ENCODE measurements at places on chromosomes 1 and 21.

DNA sequence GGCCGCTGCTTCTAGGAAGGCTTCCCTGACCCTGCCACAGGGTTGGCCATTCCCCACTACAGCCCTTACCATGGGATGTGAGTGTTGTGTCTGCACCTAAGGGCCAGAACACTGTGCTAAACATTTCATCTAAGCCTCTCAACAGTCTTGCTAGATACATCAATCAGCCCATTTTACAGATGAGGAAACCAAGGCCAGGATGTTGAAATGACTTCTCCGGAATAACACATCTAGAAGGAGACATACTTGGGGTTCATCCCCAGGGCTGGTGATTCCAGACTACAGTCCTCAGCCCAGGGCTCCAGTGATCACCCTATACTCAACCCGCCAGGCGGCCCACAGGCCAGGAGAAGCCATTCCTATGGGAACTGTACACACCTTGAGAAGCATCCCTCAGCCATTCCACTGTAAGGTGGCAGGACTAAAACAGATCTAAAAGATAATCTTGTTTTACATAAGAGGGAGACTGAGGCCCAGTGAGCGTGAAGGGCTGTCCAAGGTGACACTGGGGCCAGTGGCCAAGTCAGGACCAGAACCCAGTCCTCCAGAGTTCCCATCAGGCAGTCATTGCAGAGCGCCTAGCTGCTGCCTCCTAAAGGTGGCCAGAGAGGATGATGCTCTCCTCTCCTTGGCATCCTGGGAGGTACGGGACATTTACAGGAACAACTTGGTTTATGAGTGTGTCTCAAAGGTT, 119.5 kb downstream of the GLIS1 start:
- DNase-seq: no peak

DNA sequence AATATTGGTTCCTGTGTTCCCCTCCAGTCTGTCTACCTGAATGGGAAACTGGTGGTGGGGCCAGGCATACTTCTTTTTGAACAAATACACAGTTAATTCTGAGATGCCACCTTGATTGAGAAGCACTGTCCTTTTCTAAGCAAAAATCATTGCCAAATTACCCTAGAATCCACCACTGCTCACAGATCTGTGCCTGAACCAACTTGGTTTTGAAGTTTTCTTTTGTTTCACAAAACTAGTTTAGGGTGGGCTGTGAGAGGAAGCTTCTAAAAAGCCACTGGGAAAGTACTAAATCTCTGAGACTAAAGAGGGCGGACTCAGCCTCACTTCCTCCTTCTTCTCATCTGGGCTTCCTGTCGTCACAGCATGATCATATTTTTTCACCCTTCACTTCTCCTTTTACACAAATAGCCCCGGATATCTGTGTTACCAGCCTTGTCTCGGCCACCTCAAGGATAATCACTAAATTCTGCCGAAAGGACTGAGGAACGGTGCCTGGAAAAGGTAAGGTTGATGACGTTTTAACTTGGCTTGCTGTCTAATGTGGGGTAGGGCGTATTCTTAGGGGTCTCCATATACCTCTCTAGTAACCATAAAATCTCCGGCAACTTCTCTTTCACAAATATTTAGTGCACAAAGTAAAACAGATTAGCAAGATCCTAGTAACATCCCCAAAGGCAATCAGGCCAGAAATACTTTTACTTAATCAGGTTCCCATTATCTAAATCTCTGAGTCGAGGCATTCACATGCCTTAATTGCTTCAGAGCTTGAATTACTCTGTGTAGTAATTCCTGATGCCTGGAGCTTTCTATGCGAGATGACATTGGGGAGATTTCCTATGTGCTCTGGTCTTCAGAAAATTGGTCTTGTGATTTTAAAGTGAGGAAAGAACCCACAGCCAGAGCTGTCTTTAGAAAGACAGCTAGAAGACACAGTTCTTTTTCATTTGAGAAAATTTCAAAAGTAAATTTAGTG, at the start of gene CD53:
CD53 (plus strand) TSS at position 404 of the 976 bp plus-strand sequence. CDS start 18,261 bp downstream, outside the sequence.
- peak; percentile 33 for DNase-seq

GRCh38 chr1:43285269-43285990, at the start of gene C1orf210:
Gene C1orf210 (minus strand): TSS chr1:43285581. CDS start chr1:43283270, 2,311 bp downstream.
- DNase-seq: no peak

- DNase-seq: no peak
These were observed 43.9 kb upstream of the TACSTD2 start for GRCh38 chr1:58620926-58621325.

- no peak for DNase-seq
These were observed 12.1 kb upstream of the SGIP1 start for GRCh38 chr1:66521721-66522365.

GRCh38 chr1:58783090-58783992, 506 bp downstream of the JUN start:
- no peak for DNase-seq

- no peak for DNase-seq
These were observed 241.0 kb upstream of the NFIA start for GRCh38 chr1:60841116-60842046.

DNA sequence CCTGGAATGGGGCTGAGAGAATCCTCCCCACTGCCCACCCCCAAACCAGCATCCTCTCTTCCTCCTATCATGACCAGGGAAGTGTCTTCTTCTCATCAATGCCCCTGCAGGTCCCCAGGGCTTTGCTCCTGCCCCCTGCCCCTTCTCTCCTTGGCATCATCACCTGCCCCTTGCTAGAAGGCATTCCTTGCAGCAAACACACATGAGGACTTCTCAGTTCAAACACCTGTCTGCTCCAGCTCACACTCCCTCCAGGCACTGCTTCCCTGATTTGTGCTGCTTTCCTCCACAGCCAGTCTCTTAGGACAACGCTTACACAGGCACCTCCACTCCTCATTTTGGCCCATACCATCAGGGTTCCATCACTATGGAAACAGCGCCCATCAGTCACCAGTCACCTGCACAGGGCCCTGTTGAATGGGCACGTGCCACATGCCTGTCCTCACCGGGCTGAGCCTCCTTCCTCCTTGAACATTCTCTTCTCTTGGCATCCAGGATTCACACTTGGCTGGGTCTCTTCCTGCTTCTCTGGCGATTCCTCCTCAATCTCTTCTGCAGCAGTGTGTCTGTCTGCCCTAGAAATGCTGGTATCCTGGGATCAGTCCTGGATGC, 81.9 kb upstream of the EDN2 start:
- no peak for DNase-seq

DNA sequence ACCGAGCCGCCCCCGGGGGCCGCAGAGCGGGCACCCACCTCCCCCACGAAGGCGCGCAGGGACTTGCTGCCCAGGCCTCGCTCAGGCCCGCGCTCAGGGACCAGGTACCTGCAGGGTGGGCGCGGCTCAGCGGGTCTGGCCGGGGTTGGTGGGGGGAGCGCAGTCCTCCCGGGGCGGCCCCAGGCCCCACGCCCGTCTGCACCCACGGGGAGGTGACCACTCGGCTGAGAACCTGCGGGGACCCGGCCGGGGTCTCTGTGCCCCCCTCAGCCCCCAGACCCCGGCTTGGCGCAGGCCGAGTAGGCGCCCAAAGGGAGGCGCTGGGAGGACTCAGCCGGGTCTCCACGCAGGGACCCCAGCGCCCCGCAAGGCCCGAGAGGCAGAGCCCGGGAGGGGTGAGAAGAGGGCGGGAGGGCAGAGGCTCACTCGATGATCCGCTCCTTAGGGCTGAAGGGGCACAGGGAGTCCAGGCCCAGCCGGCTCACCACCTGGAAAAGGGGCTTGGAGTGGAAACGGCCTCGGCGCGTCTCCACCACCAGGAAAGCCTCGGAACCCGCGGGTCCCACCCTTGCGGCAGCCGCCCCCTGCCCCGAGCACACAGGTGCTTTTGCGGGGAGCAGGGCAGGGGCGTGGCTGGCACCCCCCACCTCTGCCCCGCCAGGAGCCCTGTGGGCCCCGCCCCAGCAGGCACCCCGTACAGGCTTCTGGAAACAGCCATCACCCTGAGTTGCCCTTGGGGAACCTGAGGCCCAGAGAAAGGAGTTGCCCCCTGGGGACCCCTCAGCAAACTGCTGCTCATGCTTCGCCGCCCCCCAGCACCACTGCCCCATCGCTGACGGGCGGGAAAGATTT, 9.3 kb downstream of the FTCD start:
- DNase-seq: no peak

GRCh38 chr21:42164064-42164789, 54.7 kb upstream of the ABCG1 start:
- peak; percentile 38 for DNase-seq

DNA sequence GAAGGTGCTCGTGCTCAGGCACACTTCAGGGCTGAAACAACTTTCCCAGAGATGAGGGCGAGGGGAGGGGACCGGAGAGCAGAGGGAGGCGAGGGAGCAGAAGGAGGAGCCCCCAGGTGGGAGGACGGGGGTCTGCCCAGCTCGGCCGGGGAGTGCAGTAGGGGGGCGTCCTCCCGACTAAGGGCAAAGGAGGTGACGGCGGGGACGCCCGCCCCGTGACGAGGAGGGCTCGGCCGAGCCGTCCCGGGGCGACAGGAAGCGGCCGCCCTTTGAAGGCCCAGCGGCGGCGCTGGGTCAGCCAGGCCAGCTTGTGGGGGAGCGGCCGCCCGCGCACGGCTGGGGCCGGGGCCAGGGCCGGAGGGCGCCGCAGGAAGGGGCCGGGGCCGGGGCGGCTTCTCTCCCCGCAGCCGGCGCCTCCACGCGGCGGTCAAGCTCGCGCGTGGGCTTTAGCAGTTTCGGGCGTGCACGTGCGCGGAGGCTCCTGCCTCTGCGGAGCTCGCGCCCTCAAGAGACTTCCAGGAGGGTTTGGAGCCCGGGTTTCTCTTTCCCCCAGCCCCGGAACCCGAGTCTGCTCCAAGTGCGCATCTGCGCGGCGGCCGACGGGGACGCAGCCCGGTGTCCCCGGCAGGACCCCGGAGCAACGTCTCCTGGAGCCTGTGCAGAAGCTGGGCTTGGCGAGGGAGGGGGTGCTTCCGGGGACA, 100.8 kb upstream of the SLC45A1 start:
- no peak for DNase-seq

- no peak for DNase-seq
These were observed 42.9 kb downstream of the USP24 start for GRCh38 chr1:55172272-55172671.

DNA sequence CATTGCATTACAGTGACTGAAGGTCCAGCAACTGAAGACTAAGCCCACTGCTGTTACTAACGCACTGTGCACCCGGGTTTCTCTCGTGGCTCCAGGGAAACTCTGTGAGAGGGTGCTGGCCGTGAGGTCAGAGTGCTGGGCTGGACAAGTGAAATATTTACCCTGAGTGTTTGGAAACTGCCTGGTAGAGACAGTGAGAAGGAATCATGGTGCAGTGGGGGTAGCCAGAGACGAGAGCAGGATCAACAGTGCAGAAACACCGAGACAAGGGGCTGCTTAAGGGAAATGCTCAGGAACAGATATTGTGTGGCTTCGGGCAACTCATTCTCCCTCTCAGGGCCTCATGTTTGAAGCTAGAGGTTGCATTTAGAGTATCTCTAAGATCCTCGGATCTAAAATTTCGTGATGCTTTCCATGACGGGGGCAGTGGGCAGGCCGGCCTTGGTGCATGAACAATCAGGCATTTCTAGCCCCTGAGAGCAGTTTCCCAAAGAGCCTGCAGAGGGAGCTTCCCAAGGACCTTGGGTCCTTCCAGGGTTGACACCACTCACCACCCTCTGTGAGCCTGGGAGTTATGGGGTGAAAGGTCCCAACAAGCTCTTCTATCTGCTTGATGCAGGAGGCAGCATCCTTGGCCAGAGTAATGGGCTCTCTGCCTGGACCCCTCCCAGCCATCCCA, 9.7 kb downstream of the CD2 start:
- no peak for DNase-seq

Measured in GM18507 (cell line).